Umbilical cord (tissue), 2 donors: ENCODE measurements at places on chromosomes 3 and 15. TPM values are rescaled to one million over a fixed set of nuclear protein-coding genes. Genes with fewer than 3 reads are reported as not detected.

The NEK10 gene
- 4.6 TPM for total RNA-seq

The PLA2G4D gene
- total RNA-seq, result 0.48 TPM

The SLC6A11 gene
- total RNA-seq, result 1.4 TPM

The BNC1 gene
- 6.3 TPM for total RNA-seq

The SHF gene
- 24.1 TPM for total RNA-seq

The PCCB gene
- total RNA-seq, result 13.5 TPM

The MESP2 gene
- total RNA-seq, result not detected

The CLDN18 gene
- 0.96 TPM for total RNA-seq

The IQCH gene
- 2.2 TPM for total RNA-seq

GRCh38 chr15:52808441-52808840 is 18.3 kb upstream of the ONECUT1 start:
- no peak for DNase-seq

DNA sequence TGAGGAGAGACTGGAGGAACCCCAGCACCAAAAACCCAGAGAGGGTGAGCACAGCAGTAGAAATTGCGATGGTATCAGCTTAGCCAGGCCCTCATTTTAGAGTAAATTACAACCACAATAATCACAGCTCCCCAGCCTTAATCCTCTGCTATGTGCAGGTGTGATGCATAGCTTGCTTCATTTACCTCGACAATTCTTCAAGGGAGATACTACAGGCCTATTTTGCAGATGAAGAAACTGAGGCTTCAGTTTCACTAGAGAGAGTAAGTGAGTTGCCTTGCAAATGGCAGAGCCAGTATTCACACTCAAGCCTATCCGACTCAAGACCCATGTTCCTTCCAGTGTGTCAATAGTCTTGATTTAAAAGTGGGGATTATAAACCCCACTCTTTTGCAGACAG is 33.4 kb downstream of the LSM3 start:
- no peak for DNase-seq

DNA sequence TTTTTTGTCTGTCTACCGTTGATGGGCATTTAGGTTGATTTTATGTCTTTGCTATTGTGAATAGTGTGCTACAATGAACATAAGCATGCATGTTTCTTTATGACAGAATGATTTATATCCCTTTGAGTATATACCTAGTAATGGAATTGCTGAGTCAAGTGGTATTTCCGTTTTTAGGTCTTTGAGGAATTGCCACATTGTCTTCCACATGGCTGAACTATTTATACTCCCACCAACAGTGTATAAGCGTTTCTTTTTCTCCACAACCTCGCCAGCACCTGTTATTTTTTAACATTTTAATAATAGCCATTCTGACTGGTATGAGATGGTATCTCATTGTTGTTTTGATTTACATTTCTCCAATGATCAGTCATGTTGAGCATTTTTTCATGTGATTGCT is 89.6 kb upstream of the GALNT15 start:
- DNase-seq, result no peak

GRCh38 chr3:2099779-2100191 is 1.1 kb downstream of the CNTN4 start:
- DNase-seq, result peak; percentile 34

- DNase-seq, result no peak
Measured at GRCh38 chr3:36175113-36175812, 205.0 kb upstream of the STAC start.

DNA sequence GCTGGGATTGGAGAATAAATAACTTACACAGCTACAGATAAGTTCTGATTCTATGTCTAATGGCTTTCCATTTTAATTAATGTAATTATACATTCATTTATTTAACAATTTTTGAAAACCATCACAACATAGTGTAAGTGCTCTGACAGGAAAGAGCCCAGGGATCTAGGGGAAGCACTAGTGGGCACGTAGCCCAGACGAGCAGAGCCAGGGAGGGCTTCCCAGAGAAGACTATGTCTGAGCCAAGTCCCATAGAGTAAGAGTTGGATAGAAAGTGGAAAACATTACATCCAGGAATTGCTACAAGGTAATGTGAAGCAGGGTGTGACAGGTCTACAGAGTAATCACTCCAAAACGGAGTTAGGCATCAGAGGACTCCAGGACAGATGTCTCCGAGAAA is 2.9 kb upstream of the HGD start:
- DNase-seq, result peak; percentile 63

GRCh38 chr3:127011270-127011992 is 28.5 kb downstream of the PLXNA1 start:
- no peak for DNase-seq

- no peak for DNase-seq
Measured at GRCh38 chr3:102676424-102676823, 241.6 kb downstream of the ZPLD1 start.

DNA sequence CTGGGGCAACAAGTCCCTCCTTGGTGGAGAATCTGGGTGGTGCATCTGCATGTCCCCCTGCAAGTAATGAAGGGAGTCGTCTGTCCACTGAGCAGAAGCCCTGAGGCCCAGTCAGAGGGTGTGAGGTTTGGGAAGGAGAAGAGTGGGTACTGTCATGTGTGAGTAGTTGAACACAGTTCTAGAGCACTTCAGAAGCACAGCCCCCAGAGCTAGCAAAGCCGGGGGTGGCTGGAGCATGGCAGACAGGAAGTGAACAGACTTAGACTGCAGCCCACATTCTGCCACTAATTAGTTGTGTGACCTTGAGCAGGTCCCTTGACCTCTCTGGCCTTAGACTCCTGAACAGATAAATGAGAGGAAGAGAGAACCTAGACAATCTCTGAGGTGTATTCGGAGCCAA is 207.6 kb downstream of the UACA start:
- no peak for DNase-seq

DNA sequence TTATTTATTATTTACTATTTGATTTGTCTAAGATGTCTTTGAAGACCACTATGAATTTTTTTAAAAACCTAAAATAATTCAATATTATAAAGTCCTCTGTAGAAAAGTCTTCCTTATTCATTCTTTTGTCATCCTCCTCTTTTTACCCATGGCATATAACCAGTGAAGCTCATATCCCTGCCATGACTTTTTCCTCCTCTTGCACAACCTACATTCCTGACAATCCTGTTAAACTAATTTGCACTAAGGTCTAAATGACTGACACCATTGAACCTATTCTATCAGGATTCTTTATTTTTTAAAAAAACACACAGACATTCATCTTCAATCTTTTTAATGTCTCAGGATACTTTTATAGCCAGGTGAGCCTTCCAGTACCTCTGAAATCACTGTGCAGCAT is 159.9 kb upstream of the SLC2A2 start:
- no peak for DNase-seq

- no peak for DNase-seq
Measured at GRCh38 chr15:95267481-95267880, 1036.1 kb downstream of the MCTP2 start.

- DNase-seq, result no peak
Measured at GRCh38 chr3:185280572-185281365, 26.9 kb upstream of the EHHADH start.

- DNase-seq, result no peak
Measured at GRCh38 chr3:172098698-172099494, 59.5 kb downstream of the FNDC3B start.

- DNase-seq, result no peak
Measured at GRCh38 chr3:171753665-171754408, 56.4 kb downstream of the PLD1 start.

DNA sequence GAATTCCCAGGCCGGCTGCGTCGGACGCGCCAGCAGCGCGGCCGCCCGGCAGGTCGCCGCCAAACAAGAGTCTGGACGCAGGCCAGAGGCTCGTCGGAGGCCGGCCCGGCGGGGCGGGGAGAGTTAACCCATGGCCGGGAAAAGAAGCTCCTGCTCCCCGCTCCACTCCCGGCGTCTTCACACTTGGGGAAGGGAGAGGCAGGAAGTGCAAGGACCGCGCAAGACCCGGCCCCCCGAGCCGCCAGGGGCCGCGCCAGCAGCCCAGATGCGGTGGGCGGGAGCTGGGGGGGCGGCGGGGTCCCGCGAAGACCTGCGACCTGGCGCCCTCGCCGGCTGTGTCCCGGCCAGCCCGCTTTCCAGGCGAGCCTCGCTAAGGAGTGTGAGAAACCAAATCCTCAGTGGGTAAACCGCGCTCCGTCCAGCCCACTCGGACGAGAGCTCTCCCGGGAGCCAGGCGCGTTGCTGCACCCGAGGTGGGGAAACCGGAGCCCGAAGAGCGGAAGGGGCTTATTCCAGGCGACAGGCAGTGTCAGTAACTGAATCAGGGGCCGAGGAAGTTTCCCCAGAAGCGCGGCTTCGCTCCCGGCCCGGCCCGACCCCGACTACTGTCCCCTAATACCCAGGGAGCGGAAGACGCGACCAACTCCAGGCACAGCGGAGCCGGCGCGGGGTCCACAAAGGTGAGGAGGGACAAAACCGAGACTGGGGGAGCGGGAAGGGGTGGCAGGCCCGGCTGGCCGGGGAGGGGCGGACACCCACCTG is 721 bp downstream of the ADAMTS7 start:
- DNase-seq, result peak; percentile 42

- DNase-seq, result no peak
Measured at GRCh38 chr3:140529096-140529495, 148.8 kb upstream of the TRIM42 start.

DNA sequence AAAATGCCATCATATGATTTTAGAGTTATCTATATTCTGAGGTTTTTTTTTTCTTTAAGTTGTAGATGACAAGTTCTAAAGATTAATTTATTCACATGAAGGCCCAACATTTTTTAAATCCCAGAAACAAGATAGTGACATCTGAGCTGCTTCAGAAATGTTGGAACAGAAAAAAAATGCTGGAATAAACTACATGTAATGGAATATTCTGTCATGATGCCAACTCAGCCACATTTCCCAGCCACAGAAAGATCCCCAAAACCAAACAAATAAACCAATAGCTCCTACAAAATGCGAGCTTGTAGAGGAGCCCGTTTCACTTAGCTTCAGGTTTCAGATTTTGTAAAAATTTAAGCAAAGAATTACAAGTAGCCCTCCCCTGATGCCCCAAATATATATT is 111.0 kb upstream of the MYO5C start:
- no peak for DNase-seq

GRCh38 chr15:92062505-92062904 is 209.0 kb downstream of the SLCO3A1 start:
- no peak for DNase-seq

GRCh38 chr3:60774617-60775016 is 476.6 kb downstream of the FHIT start:
- DNase-seq, result no peak

DNA sequence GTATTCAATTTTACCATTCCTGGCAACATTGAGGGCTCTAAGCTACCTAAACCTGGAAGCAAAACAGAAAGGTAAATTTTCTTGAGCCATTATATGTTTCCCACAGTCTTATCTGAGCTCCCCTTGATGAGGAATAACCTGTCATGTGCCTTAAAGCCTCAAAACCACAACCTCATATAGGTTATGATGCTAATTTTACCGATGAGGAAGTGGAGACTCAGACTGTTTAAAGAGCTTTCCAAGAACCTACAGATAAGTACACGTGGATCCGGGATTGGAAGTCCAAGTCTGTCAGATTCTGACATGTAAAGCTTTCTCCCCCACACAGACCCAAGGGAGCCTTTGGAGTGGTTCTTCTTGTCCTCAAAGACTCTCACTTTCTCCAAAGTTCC is 140.5 kb downstream of the SEMA6D start:
- DNase-seq, result no peak

GRCh38 chr3:58567251-58567515 is 10.0 kb downstream of the FAM107A start:
- no peak for DNase-seq

DNA sequence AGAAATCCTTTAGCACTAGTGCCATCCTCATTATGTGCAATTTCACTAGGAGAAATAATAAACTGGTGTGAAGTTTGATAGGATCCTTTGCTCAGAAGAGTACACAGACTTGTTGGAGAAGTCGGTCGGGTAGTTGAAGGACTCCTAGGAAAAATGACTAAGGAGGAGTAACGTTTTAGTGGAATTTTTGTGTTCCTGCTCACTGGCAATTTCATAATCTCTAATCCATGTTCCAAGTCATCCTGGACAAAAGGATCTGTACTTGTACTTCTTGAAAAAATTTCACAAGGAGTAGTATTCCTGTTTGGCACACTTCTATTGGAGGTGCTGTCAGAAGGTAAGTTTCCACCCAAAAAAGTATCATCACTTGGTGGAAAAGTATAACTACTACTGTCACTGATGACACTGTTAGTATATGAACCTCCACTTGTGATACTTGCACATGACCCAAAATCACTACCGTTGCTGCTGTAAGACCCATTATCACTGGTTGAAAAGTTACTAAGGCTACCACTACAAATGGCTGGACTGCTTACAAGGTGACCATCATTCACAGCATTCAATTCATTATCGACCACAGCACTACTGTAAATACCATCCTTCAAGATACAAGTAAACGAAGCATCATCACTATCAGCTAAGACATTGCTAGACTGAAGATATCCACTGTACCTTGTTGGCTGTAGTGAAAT is 77.4 kb downstream of the NEDD4 start:
- DNase-seq, result no peak

DNA sequence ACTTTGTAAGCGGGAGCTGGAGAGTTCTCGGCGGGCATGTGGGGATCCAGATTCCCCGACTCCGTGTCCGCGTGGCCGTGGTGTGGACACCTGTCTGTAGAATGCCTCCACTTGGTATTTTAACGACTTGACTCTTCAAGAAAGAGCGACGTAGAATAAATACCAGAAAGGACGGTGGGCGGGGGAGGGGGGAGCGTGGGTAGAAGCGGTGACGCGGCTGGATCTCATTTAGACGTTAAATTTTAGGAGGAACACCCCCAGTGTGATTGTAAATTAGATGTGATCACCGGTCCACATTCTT is 620 bp upstream of the PYGO1 start:
- no peak for DNase-seq

GRCh38 chr15:90840954-90841353 is 27.4 kb upstream of the FURIN start:
- peak; percentile 50 for DNase-seq

- DNase-seq, result peak; percentile 88
Measured at GRCh38 chr3:14452740-14453710, 50.6 kb downstream of the SLC6A6 start.

- no peak for DNase-seq
Measured at GRCh38 chr3:164186095-164186494, 892.2 kb downstream of the SI start.

DNA sequence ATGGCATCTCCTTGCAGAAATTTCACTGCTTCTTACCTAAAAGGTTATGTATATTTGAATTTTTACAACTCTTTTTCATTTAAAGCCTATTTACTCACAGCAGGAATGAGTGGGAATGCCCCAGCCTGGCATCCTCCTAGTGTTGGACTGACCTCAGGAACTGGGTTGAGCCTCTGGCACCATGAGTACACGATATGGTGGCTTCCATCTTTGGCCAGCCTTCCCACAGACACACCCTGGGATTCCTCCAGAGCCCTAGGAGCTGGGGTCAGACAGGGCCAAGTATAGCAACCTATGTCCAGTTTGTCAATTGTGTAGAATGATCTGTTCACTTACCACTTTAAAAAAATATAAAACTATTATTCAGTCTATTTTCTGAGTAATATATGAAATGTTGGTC is 57.2 kb upstream of the HEG1 start:
- no peak for DNase-seq

GRCh38 chr3:103991461-103992115 is 1375.1 kb upstream of the ALCAM start:
- DNase-seq, result no peak

GRCh38 chr3:124747111-124747981 is 17.1 kb downstream of the UMPS start:
- no peak for DNase-seq
